ENCODE measurements at places on chromosomes 2 and 18.
A peak's percentile ranks its signal among the peaks of the same experiment; 100 is the strongest.

GRCh38 chr2:13651684-13652131 lies 935.0 kb downstream of the TRIB2 start:
- no peak for DNase-seq

DNA sequence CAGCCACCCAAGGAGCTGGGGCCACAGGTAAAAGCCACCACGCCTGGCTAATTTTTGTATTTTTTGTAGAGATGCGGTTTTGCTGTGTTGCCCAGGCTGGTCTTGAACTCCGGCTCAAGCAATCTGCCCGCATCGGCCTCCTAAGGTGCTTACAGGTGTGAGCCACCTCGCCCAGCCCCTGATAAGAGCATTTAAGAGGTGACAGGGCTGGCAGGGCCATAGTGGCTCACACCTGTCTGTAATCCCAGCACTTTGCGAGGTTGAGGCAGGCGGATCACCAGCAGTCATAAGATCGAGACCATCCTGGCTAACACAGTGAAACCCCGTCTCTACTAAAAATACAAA lies 9.0 kb upstream of the CNNM3 start:
- DNase-seq: no peak

GRCh38 chr2:10327896-10328669 lies 25.4 kb downstream of the HPCAL1 start:
- DNase-seq: no peak

GRCh38 chr2:51505533-51505932 lies 473.6 kb upstream of the NRXN1 start:
- DNase-seq: peak; percentile 5

- no peak for DNase-seq
Observed at GRCh38 chr2:168626647-168627046, 170.6 kb downstream of the CERS6 start.

DNA sequence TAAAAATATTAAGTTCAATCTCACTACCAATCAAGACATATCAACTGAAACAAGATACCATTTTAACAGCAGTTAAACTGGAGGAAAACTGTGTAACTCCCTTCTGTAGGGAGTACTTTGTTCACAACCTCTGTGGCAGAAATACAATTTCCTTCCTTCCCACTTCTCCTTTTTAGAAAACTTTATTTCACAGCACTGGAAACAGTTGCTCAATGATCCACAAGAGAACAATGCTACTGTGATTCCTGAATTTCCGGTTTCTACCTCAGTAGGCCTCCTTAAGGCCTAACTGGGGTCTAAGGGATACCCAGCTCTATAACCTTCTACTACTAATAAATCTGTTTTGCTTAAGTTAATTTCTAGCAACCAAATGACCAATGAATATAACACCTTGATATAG lies 14.1 kb downstream of the TLK1 start:
- DNase-seq: no peak

- no peak for DNase-seq
Observed at GRCh38 chr2:144374163-144374661, 145.7 kb downstream of the ZEB2 start.

DNA sequence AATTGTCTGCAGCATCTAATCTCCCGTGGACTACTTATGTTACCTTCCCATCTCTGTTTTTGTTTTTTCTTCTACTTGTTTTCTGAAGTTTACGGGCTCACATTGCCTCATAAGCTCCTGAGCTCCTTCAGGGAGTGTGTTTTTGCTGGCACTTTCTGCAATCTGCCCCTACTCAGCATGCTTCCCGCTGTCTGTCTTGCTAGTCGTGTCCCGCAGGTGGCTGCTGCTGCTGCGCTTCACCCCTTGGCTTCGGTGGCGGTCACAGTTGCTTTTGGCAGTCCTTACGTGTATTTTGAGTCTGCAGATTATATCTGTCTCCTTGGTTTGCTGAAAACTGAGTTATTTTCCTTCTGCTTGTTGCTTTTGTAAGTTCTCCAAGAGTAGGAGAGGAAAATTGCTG lies 37.3 kb downstream of the FER1L5 start:
- DNase-seq: peak; percentile 42

- DNase-seq: peak; percentile 10
Observed at GRCh38 chr2:176079831-176080539, 3.8 kb downstream of the EVX2 start.

DNA sequence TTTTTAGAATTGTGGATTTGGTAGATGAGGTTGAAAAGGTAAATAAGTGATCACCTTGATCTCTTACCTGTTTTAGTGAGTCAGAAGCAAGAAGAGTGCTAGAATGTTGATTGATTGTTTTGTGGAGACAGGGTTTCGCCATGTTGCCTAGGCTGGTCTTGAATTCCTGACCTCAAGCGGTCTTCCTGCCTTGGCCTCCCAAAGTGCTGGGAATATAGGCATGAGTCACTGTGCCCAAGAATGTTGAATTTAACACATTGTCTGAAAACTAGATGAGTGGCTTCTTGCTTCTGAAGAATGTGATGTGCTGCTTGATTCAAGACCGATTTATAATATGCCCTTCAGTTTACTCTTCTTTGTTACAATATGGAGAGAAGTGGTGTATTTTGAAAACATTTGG lies 121.3 kb downstream of the FMNL2 start:
- DNase-seq: peak; percentile 58

DNA sequence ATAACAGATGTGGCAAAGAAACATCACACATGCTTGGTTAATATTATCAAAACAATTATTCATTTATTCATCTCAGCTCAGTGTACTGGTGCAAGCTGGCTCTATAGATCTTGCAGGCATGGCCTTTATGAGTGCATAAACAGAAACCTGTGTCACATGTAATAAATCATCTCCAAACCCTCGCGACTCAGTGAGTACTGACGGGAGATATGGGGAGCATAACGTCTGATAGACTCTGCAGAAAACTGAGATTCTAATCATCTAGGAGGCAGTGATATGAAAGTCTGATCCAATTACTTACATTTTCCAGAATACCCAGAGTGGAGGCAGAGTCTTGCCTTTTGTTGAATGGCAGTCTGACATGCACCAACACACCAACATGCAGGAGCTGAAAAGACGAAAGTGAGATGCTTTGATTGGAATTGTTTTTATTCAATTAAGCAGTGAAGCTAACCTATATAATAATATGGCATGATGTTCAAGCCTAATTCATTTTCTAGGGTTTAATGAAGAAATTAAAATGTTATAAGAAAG lies 416.8 kb downstream of the RNF144A start:
- DNase-seq: no peak

DNA sequence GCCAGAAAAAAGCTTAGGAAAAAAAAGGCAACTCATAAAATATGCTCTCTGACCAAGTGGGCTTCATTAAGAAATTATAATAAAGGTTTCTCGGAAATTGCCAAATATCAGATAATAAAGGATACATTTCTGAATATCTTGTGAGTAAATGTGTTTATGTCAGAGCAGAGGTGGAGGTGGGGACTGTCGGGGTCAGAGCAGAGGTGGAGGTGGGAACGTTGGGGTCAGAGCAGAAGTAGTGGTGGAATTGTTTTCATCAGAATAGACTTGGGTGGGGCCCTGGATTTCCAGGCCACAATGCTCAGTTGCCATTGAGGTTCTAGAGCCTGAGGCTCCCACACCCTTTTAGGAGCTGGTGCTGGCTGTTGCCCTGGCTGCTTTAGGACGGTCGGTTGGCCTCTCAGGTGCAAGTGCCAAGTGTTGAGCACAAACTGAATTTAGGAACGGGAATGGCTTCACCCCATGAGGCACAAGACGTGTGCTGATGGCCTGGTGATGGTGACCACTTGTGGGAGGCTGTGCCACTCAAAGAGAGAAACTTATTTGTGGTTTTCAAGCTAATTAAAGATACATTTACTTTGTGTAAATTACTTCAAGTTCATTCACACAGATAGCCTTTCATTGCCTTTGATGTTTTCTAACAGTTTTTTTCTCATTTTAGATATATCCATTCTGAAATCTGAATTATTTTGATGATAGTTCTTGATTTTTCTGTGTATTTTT lies 131.5 kb downstream of the ATP9B start:
- DNase-seq: peak; percentile 3

- DNase-seq: no peak
Observed at GRCh38 chr2:152380261-152381055, 45.5 kb downstream of the FMNL2 start.

DNA sequence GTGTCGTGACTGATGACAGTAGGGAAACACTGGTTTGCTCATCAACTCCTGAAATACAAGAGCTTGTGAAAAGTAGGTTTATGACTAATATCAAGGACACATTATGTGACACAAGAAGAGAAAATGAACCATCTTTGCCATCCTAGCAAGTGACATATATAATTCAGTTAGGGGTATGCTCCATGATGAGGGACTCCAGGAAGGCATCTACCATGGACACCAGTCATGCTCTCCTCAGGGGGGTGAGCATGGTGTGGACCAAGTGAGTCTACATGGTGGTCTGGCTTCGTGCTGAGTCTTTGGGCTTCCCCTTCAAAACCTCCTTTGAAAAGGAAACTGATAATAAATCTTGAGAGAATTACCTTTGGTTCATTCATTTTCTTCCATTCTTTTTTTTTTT lies 11.7 kb upstream of the SERPINB5 start:
- no peak for DNase-seq

GRCh38 chr2:29159125-29159524 lies 43.9 kb downstream of the CLIP4 start:
- DNase-seq: no peak

- no peak for DNase-seq
Observed at GRCh38 chr2:70541481-70542020, 12.1 kb downstream of the TGFA start.

DNA sequence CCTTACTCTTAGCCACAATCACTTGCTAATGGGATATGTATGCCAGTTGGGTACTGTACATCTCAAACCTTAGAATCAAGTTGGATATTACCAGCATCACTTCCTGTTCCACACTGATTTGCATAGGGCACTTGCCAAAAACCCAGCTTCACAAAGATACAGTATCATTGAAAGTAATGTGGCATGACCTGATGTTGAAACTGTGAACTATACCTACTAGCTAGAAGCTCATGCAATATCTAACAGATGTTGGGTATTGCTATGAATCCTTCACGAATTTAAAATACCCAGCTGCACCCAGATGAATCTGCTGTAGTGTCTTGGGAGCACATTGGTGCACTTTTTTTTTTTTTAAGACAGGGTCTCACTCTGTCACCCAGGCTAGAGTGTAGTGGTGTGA lies 6.5 kb upstream of the STAMBP start:
- no peak for DNase-seq

DNA sequence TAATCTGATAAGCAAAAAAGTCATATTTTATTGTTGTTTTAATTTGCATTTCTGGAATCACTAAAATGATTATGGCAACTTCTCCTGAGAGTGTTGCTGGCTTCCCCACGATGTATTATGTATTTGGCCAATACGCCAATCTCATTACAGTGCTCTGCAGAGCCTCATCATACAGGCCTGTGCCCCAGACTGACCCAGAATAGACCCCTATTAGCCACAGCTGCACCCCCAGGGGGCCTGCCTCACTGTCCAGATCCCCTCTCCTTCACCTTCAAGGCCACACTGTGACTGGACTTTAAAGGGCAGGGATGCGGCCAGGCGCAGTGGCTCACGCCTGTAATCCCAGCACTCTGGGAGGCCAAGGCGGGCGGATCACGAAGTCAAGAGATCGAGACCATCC lies 17.4 kb upstream of the COX7A2L start:
- DNase-seq: no peak

- peak; percentile 70 for DNase-seq
Observed at GRCh38 chr2:237833546-237833945, 25.9 kb upstream of the RAMP1 start.

- DNase-seq: no peak
Observed at GRCh38 chr18:36406805-36407204, 109.3 kb downstream of the FHOD3 start.

- no peak for DNase-seq
Observed at GRCh38 chr2:185050804-185051203, 452.5 kb downstream of the ZNF804A start.

- DNase-seq: no peak
Observed at GRCh38 chr2:101428422-101429176, 41.3 kb upstream of the CREG2 start.

DNA sequence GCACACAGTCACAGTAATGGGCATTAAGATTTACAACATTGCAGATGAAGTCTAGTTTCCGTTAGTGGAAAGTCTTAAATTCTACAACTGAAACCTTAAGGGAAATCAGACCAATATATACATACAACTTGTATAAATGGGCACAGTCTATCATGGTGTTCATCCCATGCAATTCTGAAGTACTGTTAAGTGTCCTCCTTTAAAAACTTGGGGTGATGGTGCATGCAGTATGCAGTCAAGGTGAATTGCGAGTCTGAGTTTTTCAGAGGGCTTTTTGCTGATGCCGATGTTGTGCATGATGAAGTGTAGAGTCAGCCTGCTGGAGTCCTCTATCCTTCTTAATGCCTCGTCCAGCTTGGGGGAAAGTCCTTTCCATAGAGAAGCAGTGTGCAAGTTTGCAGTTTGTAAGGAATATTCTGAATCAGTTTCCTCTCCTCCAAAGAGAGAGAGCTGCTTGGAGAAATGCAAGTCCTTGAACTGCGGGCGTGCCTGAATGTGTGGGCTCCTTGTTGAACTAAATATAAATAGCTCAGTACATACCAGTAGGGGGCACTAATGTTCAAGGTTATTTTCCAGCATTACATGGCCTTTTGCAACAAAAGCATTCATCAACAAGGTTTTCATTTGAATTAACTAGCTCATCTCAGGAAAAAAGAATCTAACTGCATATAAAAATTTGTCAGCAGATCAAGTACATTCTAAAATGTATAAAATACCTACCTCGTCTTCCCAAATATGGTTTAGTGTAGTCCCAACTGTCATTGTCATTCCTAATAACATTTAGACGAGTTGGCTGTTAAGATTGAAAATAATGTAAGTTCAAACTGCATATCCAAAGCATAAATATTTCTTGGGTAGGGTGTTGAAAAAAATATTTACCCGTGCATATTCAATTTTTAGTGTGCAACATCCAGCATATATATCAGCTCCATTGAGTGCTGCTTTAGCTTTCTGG lies 21.3 kb downstream of the HNRNPLL start:
- DNase-seq: peak; percentile 91

GRCh38 chr2:12177455-12178288 lies 431.2 kb downstream of the LPIN1 start:
- DNase-seq: peak; percentile 66

- no peak for DNase-seq
Observed at GRCh38 chr2:37456479-37456878, 112.0 kb downstream of the QPCT start.

DNA sequence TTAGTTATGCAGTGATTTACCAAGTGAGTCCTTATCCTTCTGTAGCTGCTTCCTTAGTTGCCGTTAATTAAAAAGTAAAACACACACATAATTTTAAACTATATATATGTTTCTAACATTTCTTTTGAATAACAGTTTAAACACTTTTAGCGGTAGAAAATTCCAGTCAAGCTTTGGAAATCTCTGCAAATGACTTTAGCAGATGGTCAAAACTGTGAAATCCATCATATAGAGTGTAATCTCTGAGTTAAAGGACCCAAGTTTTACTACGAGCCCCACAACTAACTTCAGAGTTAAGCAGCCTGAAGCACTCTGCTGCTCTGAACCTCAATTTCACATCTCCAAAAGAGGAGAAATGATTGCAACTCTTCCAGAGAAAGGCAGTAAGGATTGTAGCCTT lies 96.2 kb downstream of the FTCDNL1 start:
- DNase-seq: no peak
